ENCODE measurements at places on chromosomes 7 and 10. TPM values are rescaled to one million over a fixed set of nuclear protein-coding genes. Genes with fewer than 3 reads are reported as not detected.

SLC26A5 gene
- total RNA-seq: not detected

BTAF1 gene
- total RNA-seq: 57.2 TPM

- peaks cover 13% of the 10 kb centered on the region for H3K27me3 ChIP-seq
- no peaks in the 10 kb centered on the region for H3K4me1 ChIP-seq
- no peak for DNase-seq
- no peak overlapping the region for H3K27ac ChIP-seq
- H3K36me3 ChIP-seq: no peaks in the 10 kb centered on the region
These were observed 146.8 kb upstream of the SLC26A5 start for GRCh38 chr7:103592844-103593243.

- no peak overlapping the region for H3K27ac ChIP-seq
These were observed 130.4 kb downstream of the CUL2 start for GRCh38 chr10:34959786-34960185.

DNA sequence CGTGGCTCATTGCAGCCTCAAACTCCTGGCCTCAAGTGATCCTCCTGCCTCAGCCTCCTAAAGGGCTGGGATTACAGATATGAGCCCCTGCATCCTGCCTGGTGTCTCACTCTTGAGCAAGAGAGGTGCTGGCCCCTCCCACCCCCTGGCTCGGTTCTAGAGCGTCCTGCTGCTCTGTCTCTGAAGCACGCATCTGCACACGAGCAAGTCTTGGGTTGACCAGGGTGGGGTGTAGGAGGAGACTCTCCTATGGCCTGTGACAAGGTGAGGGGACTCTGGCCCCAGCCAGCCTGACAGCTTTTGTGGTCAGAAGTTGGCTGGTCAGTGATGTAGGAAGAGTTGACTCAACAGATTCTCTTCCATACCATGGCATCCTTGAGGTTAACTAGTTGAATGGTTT lies 110.7 kb upstream of the CARD11 start:
- H3K27ac ChIP-seq: peak overlapping the region; percentile 38
- peaks cover 20% of the 10 kb centered on the region for H3K4me1 ChIP-seq
- no peak for DNase-seq
- no peaks in the 10 kb centered on the region for H3K27me3 ChIP-seq
- H3K4me3 ChIP-seq: no peak overlapping the region

Measured in natural killer cell treated with Interleukin-12 subunit alpha and Interleukin-12 subunit beta and Interleukin-15 and Interleukin-18, amount 100 ng/mL, for 72 hours (primary cell).